Ureter (tissue), 1 donor: ENCODE measurements at places on chromosomes 2 and 18. TPM values are rescaled to one million over a fixed set of nuclear protein-coding genes. Genes with fewer than 3 reads are reported as not detected.

The FAM237A gene
- total RNA-seq: not detected

The NEMP2 gene
- total RNA-seq: 8.2 TPM

The PTCD3 gene
- 125 TPM for total RNA-seq

The GNLY gene
- 1.9 TPM for total RNA-seq

The NEB gene
- 2.5 TPM for total RNA-seq

The C2orf81 gene
- total RNA-seq: 5.5 TPM

- DNase-seq: no peak
These were observed 36.2 kb downstream of the CCBE1 start for GRCh38 chr18:59660786-59661743.

DNA sequence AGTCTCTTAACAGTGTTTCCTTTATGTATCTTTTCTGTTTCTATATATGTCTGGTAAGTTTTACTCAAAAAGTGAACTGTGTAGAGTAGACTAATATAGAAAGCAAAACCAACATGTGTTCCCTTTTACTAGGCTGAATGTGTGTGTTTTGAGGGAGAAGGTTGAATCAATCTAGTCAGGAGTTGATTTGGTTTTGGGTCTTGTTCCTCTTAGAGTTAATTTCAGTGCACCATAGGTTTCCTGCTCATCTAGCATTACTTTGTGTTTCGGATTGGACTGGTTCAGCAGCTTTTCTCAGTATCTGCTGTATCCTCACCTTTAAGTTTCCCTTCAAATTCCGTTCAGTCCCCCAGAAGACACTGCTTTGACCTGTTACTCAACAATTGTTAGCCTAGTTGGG lies 52.0 kb upstream of the TRIM43 start:
- DNase-seq: no peak

- DNase-seq: no peak
These were observed 33.9 kb upstream of the EVA1A start for GRCh38 chr2:75594596-75594995.

DNA sequence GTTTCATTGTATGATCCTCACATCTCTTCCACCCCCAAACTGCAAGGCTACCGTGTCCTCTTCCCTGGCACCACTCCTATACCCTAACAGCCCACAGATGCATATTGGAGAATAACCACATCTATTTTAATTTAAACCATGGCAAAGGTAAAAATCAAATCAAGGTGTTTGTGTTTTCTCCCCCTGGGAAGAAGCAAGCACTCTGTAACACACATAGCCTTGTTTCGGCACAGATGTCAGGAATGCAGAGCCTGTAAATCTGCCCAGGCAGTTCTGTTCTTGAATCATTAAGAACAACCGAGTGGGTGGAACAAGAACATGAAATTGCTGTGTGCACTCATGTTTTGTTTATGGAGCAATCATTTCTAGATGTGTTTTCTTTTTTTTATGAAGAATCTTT lies 6.8 kb upstream of the COX7A2L start:
- DNase-seq: no peak
